AG04450 (cell line): ENCODE measurements at places on chromosomes 2 and 18. TPM values are rescaled to one million over a fixed set of nuclear protein-coding genes. Genes with fewer than 3 reads are reported as not detected.

The SP5 gene
- not detected in 2 replicates for polyA plus RNA-seq

The DRC1 gene
- 0.16 TPM in 1 of 2 replicates, not detected in the other for polyA plus RNA-seq

The TUBB6 gene
- 398 and 553 TPM in 2 replicates for polyA plus RNA-seq

The ALPI gene
- polyA plus RNA-seq = not detected in 2 replicates

The DPY30 gene
- 79.1 and 104 TPM in 2 replicates for polyA plus RNA-seq

The IGFBP5 gene
- polyA plus RNA-seq = 3,867 and 4,154 TPM in 2 replicates

The TBR1 gene
- not detected in 2 replicates for polyA plus RNA-seq

The LAMA3 gene
- 0.20 and 0.32 TPM in 2 replicates for polyA plus RNA-seq

The IL36B gene
- not detected in 2 replicates for polyA plus RNA-seq

DNA sequence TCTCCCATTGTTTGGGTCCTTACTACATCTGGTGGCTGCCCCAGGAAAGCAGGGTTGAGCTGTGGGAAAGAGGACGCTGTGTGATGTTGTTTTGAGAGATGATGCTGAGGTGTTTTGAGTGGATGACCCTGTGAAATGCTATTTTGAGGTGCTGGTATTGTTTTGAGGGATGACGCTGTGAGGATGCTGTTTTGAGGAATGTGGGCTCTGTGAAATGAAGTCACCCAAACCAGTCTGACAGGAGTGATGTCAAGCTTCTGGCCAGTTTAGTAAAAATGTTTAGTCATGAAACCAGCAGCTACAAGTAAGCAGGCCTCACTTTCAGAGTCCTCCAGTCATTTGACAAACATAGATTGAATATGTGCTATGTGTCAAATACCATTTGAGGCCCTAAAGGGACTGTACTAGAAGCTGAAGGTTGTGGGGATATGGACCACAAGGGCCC, 16.1 kb upstream of the PUM2 start:
- no peak for DNase-seq

- DNase-seq = no peak
Observed at GRCh38 chr2:4502230-4502843, 799.0 kb downstream of the DCDC2C start.

GRCh38 chr2:162926501-162926900, 87.9 kb upstream of the KCNH7 start:
- no peak for DNase-seq

GRCh38 chr2:196510246-196510645, 129.3 kb upstream of the CCDC150 start:
- no peak for DNase-seq

GRCh38 chr2:69033461-69034095, 20.6 kb downstream of the ANTXR1 start:
- DNase-seq = no peak

GRCh38 chr2:207881902-207882301, 112.2 kb upstream of the FZD5 start:
- DNase-seq = no peak

GRCh38 chr2:236177604-236177966, 9.4 kb upstream of the GBX2 start:
- DNase-seq = no peak

- no peak for DNase-seq
Observed at GRCh38 chr2:219045937-219046550, 4.7 kb upstream of the CFAP65 start.

DNA sequence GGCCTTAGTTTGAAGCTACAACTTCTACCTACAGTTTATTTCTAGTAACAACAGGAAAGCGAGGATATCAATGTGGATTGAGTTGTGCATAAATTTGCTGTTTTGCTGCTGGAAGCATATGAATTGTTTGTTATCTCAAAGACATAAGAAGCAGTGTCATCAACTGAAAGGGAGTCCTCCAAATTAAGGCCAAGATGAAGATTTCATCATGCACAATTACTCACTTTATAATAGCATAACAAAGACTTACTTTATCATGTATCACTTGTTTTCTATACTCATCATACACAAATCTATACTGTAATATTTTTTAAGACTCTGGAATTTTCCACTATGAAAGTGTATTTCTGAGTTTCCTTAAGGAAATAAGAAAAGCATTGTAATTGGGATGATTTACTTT, 136.1 kb upstream of the FANCL start:
- no peak for DNase-seq

- DNase-seq = peak; percentile 85
Observed at GRCh38 chr2:65662654-65663432, 230.4 kb upstream of the SPRED2 start.

DNA sequence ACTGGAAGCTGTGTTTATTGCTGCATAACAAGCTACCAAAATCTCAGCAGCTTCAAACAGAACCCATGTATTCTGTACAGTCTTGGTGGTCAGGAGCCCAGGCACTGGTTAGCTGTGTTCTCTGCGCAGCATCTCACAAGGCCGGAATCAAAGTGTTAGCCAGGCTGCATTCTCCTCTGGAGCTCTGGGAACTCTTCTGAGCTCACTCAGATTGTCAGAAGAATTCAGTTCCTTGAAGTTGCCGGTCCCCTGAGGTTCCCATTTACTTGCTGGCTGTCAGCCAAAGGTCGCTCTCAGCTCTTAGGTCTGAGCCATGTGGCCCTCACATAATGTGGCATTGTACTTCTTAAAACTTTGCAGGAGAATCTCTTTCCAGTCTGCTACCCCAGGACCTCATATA, 123.6 kb upstream of the SMIM21 start:
- DNase-seq = no peak

DNA sequence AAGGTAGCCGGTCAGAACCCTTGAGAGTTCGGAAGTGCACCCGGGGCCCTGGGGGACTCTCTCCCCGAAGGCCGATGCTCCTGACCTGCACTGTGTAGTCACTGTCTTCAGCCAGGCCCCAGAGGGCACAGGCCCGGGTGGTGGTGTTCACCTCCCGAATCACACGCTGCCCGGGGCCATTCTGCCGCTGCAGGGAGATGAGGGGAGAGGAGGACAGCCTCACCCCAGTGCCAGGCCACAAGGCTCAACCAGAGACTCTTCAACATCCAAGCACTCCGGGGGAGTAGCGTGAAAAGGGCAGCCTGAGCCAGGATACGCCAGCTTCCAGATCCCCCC, 1.1 kb downstream of the FNDC4 start:
- DNase-seq = no peak

DNA sequence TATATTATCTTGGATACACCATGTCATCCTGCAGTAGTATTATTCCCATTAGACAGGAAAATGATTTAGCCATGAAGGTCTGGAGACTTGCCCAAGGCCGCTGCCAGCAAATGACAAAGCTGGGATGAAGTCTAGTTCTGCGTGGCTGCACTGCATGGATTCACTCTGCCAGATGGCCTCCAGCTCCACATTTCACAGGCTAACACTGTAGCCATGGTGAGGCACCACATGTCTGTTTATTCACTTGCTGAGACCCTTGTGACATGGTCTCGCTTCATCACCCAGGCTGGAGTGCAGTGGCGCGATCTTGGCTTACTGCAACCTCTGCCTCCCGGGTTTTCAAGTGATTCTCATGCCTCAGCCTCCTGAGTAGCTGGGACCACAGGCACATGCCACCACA, 31.5 kb upstream of the SCG2 start:
- DNase-seq = no peak

GRCh38 chr2:41283079-41283775, 764.6 kb upstream of the PKDCC start:
- DNase-seq = no peak

DNA sequence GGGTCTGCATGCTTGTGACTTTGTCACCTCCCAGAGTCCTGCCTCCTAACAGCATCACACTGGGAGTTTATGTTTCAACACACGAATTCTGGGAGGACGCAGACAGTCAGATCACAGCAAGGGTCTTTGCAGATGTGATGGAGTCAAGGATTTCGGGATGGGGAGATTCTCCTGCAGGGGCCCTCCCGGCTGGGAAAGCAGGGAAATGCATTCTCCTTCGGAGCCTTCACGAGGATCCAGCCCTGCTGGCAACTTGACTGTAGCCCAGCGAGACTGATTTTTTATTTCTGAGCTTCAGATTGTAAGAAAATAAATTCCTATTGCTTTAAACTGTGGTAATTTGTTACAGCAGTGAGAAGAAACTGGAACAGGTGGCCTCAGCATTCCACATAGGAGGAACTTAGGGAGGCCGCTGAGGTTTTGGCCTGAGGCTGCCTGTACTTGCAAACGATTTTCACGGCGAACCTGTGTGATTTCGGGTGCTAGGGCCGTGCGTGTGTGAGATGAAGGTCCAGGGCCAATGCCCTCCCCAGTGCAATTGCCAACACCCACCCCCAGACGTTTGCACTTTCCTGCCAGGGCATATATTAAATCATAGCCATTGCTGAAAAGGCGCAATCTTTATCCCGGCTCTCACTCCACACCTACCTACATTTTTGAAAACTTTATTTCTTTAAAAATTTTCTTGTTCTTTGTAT, 79.8 kb downstream of the ASB1 start:
- DNase-seq = no peak

DNA sequence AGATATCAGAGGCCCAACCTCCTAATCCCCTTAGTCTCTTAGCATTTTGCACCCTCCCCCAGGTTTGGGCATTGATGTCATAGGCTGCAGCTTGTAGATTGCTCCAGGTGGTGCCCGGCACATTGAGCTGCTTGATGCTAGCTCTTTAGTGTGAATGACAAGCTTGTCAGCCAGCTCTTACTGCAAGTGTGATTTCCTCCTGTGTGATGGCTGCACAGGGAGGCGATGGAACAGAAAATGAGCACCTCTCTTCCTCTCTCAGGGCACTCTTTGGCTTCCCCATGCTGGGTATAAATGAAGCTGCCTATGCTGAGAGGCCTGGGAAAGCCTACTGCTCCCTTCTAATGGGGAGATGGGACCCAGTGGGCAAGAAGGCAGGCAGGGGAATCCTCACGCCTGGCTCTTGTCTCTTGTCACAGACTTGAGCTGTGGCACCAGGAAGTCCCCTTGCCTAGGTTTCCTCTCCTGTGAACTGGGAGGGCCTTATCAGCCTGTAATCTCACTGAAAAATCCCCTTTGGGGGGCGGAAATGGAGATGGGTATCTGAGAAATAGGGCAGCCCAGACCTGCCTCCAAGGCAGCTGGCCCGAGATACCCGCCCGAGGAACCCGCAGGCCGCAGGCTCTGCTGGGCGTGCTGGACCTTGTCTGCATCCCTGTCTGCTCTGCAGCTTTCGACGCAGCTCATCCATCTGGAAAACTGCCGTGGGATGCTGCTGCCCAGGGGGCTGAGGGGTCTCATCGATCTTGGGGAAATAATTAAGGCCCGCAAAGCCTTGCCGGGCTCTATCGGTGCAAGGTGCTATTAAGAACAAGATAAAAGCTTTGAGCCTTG, 163.5 kb upstream of the CXCR4 start:
- DNase-seq = no peak

GRCh38 chr2:56505885-56506284, 322.1 kb downstream of the CCDC85A start:
- no peak for DNase-seq

GRCh38 chr2:113185664-113186432, 12.1 kb downstream of the PSD4 start:
- no peak for DNase-seq

DNA sequence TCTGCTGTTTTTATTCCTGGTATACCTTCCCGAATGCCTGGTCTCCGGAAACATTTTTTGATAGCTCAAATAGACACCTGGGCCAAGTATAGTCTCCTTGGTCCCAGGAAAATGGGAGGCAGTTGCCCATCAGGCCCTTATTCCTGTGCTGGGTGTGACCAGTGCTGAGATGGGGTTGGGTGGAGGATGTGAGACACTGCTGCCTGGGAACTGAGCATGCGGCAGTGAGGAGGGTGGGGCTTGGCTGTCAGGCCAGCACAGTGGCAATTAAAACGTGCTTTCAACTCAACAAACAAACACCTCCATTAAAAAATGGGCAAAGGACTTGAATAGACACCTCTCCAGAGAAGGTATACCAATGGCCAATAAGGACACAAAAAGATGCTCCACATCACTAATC, 12.5 kb downstream of the KLHL29 start:
- DNase-seq = no peak

DNA sequence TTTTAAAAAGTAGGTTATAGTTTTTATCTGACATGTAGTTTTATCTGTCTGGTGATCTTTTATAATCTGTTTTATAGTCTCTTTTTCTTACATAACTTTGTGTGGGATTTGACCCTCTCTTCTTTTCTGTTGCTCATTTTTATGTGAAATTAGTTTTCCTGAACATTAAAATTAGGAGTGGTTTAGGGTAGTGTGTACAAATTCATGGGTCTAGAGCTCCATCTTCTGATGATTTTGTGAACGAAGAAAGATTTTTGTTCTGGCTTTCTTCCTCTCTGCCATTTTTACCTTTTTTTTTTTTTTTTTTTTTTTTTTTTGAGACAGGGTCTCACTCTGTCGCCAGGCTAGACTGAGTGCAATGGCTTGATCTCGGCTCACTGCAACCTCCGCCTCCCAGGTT, 46.6 kb downstream of the SLC30A6 start:
- DNase-seq = no peak

DNA sequence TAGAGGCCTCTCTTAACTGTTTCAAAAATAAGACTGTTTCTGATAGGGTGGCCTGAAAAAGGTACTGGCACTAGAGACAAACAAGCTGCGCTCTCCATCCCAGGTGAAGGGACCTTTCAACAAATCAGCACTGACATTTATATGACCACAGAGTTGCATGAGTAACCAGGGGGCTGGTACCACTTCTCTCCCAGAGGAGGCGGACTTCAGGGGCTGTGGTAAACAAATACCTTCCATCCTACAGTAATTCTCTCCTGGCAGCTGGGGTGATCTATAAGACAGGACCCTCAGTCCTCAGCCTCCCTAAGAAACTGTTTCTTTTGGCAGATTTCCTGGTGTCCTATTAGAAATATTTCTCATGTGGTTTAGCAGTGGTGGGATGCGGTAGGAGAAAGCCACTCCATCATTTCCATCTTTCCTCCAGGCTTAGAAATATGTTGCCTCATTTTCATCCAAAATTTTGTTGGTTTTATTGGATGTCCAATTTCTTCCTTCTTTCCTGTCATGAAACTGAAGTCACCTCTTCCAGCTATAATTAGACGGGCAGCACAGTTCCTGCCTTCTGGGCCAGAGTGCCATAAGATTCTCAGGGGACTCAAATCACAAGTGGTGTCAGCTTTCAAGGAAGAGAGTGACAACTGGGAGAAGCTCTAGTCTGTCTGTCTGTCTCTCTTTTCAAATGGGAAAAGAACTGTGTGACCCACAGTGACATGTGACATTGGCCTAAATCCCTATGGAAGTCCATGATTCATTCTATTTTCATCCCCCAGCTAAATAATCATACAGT, 96.4 kb downstream of the CYRIA start:
- no peak for DNase-seq

GRCh38 chr2:109438773-109439389, 174.9 kb downstream of the SEPTIN10 start:
- peak; percentile 41 for DNase-seq

DNA sequence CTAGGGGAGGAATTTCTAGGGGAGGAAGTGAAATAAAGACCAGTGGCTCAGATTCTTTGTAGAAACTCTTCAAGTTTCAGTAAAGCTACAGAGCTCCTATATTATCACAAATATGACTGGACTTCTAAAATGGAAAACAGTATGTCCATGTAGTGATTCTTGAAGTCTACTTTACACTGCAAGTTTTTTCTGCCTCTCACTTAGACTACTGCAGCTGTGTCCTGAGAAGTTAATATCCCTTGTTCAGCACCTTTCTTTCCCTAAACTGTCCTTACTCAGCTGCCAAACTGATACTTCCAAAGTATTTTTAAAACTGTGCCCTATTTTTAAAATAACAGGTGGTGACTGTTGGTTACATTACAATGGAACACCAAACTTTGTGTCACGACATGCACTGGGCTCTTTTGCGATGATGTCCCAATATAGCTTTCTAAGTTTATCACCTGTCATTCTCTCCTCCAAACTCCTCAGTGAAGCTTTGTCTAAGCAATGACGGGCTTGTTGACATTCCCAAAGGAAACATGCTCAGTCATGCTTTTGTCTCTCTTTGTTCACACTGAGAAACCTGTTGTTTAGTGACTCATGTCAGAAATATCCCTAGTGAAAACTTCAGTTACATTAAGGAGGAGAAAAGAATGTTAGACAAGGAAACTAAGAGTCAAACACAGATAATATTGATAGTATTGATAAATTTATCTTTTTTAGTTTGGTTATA, 341.1 kb downstream of the ARL6IP6 start:
- DNase-seq = no peak
